SK-MEL-5 (cell line): ENCODE measurements at places on chromosomes 7 and 10.

- DNase-seq: peak; percentile 30
Observed at GRCh38 chr7:2403718-2404648, 572 bp downstream of the CHST12 start.

DNA sequence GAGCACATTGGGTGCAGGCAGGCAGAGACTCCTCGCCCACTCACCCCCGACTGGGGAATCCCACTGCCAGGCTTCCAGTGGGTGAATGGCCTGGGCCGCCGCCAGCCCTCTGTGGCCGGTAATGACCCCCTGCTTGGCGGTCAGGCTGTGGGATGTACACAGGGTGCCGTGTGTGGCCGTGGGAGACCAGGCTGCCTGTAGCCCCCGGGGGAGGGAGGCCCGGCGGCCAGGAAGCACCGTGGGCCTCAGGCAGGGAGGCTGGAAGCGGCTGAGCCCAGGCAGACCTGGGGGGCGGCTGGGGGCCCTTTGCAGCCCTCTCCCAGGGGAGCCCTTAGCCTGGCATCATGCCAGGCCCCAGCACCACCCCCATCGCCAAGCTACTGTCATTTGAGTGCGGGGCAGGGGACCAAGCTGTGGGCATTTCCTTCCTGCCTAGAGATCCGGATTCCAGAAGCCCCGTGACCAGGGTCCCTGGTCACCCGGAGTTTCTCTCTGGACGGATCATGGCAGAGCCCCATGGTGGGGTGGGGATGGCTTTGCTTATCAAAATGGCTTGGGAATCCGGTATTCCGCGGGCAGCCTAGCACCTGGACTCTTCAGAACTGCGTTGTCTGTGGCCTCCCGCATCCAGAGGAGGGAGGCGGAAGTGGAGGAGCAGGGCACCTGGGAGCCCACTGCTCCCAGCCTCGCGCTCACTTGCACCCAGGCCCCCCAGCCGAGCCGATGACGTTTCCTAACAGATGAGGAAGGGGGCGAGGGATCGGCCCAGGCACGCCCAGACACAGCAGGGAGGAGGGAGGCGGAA, 1.1 kb downstream of the TTYH3 start:
- DNase-seq: peak; percentile 87

DNA sequence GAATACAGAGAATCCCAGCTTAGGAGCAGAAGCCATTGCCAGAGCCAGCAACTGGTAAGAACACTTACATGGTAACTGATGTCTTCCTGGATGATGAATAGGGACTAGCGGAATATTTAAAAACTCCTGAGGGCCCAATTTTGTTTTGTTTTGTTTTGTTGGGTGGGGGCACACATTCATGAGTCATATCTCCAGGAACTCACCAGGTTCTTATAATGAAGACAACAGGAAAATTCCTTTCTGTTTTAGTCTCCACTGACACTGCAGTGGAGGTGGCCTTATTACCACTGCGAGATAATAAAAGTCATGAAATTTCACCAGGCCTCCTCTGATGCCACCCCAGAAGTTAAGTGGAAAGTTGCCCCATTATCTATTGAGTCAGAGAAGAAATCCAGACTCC, 6.6 kb upstream of the CUZD1 start:
- DNase-seq: no peak

GRCh38 chr7:27605283-27605682, 57.4 kb downstream of the HIBADH start:
- peak; percentile 64 for DNase-seq

DNA sequence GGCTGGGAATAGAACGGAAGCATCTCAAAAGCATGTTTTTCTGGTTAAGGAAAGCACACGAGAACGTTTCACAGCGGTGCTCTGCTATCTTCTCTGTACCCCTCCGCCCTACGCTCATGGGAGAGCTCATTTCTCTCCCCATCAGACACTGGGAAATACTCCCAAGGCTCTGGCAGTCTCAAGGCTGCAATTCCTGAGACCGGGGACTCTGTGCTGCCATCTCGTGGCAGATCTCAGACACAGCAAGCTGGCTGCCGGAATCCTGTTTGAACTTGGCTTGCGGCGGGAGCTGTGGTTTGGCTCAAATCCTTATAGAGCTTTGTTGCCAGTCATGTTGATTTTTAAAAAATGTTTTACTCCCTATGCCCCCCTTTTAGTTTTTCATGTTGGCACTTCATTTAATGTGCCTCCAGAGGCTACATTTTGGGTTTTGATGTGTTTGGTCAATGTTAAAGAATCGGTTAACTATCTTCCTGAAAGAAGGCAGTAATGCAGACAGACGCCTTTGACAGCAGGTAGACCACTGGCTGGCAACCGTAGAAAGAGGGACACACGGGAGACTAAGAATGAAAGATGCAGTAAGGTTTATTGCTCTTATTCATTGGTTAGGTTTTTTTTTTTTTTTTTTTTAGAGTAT, 27.6 kb downstream of the BMPER start:
- peak; percentile 93 for DNase-seq

- DNase-seq: no peak
Observed at GRCh38 chr7:92306153-92306552, 60.4 kb downstream of the ANKIB1 start.

- DNase-seq: peak; percentile 2
Observed at GRCh38 chr10:824497-824896, 107.0 kb downstream of the LARP4B start.

DNA sequence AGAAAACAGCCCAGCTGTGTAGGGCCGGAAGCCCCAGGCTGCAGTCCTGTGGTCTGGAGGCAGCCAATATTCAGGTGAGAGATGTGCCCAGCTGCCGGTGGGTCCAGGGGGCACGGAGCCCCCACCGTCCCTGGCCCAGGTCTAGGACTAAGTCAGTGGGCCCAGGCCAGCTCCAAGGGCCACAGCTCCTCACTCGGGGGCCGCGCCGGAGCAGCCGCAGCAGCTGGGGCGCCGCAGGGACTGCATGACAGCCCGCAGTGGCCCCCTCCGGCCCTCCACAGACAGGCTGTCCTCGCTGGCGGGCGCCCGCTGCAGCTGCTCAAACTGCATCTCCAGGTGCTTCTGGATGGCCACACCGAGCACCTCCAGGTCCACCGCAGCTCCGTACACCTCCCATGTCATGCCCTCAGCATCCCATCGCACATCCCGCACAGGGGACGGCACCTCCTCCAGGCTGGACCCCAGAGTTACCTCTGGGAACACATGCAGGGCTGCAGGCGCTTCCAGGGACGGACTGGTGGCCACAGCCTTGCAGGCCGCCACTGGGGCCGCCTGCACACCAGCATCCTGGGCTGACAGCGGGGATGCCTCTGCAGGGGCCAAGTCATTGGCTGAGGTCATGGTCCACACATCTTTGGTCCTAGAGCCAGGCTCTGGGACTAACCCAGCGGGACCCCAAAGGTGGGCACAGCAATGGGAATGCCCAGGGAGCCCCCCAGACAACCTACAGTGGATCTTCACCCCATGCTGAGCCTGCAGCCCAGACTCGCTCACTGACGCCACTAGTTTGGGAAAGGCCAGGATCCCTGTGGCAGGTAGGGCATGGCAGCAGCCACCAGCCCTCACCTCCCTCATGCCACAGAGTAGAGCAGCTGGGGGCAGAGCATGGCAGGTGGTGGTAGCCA, 7.0 kb downstream of the GPRIN2 start:
- no peak for DNase-seq

GRCh38 chr10:50674469-50675254, 50.9 kb upstream of the SGMS1 start:
- DNase-seq: no peak

GRCh38 chr10:53957401-53957800, 843.6 kb downstream of the PCDH15 start:
- DNase-seq: peak; percentile 54

GRCh38 chr7:1969459-1970284, 263.1 kb downstream of the MAD1L1 start:
- DNase-seq: no peak

- no peak for DNase-seq
Observed at GRCh38 chr10:71807557-71808510, 34.5 kb upstream of the VSIR start.

- no peak for DNase-seq
Observed at GRCh38 chr7:74449144-74449543, 4.6 kb upstream of the GTF2IRD1 start.

DNA sequence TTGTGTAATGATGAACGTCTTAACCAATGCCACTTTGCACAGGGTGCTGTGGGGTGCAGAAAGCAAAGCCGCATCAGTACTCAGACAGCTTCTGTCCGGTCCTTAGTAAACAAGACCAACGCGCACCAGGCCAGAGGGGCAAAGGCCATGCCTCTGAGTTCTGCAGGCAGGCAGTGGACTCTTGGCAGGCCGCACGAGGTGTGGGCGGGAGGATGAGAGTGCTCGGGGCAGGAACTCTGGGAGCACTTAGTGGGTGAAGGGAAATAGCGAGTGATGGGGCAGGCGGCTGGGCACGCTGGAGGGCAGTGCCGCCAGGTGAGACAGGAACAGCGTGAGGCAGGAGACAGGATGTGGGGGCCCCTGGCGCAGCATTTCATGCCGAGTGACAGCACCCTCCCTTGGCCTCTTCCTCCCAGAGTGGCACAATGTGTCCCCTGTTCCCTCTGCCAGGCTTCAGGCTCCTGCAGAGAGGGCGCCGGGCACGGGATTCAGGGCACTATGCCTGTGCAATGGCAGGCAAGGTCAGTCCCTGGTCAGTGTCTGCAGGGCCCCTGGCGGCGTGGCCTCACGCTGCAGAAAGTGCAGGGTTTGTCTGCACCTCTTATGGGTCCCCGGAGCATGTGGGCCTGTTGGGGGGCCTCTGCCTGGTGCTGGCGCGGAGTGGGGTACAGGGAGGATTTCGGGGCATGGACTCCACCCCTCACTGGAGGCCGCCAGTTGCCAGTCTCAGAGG, 60.4 kb downstream of the VIPR2 start:
- no peak for DNase-seq

- DNase-seq: no peak
Observed at GRCh38 chr7:335358-336148, 45.6 kb downstream of the FOXL3 start.

DNA sequence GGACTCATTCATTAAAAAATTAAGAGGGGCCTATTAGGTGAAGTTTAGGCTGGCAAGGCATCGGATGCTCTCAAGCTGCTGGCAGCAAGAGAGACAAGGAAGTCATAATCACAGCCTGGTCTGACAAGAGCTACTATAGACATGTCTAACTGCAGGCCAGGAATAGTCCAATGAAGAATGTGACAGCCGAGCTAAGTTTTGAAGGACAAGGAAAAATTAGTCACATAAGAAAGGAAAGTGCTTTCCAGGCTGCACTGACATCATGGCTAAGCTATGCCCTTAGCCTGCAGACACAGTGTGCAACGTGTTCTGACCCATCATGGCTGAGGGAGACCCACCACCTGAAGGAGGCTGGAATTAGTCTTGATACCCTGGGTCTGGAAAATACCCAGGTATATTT, 281.1 kb downstream of the PLXNA4 start:
- no peak for DNase-seq

DNA sequence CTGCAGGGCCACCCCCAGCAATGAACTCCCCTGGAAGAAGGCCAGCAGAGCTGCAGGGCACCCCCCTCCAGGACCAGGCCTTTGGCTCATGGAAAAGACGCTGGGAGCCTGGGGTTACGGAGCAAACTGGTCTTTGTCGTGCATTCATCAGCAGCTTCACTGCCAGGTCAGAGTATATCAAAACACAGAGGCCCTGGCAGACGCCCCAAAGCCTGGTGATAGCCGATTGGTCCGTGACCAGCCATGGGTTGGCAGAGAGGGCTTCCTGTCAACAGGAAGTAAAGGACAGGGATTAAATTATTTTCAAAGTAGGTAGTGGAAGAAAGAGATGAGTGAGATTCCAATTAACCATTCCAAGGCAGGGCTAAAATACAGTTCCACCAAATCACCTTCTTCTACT, 9.0 kb downstream of the PRKAG2 start:
- DNase-seq: no peak

DNA sequence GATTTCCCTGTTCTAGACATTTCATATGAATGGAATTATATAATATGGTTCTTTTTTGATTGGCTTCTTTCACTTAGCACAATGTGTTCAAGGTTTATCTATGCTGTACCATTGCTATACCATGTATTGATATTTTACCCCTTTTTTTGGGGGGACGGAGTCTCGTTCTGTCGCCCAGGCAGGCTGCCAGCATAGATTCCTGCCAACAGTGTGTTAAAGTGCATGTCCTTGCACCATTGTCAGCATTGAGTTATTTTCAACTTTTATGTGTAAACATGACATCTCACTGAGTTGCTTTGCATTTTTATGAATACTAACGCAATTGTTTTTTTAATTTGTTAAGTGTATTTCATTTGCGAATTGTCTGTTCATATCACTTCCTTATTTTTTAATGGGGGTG, 4.9 kb downstream of the ABCC2 start:
- no peak for DNase-seq

GRCh38 chr7:151453326-151453791, 13.4 kb upstream of the CRYGN start:
- no peak for DNase-seq

GRCh38 chr7:26995666-26996065, 100.1 kb downstream of the HOXA1 start:
- DNase-seq: no peak

DNA sequence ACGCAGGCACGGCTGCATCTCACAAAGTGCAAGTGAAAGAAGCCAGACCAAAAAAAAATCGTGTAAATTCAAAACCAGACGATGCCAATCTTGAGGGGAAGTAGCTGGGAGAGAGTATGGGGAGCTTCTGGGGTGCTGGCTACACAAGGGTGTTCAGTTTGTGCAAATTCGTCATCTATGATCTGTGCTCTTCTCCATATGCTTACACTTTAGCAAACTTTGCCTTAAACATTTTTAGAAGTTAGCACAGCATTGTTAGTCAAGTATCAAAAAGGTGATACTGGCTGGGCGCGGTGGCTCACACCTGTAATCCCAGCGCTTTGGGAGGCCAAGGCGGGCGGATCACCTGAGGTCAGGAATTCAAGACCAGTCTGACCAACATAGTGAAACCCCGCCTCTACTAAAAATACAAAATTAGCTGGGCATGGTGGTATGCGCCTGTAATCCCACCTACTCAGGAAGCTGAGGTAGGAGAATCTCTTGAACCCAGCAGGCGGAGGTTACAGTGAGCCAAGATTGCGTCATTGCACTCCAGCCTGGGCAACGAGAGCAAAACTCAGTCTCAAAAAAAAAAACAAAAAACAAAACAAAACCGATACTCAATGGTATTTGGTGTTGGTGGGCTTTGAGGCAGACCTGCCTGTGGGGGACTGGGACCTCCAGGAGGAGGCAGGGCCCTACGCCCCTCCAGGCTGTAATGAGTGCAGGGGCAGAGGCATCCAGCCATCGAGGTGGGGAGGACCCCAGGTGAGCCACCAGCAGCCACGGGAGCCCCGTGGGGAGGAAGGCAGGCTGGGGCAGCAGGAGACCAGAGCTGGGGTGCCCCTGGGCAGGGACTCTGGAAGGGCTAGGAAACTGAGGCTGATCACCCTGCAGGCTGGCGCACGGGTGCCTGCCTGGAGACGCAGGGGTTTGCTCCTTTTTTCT, 150.0 kb downstream of the PRKAG2 start:
- DNase-seq: no peak

GRCh38 chr7:4247106-4247876, 434.8 kb upstream of the FOXK1 start:
- no peak for DNase-seq

DNA sequence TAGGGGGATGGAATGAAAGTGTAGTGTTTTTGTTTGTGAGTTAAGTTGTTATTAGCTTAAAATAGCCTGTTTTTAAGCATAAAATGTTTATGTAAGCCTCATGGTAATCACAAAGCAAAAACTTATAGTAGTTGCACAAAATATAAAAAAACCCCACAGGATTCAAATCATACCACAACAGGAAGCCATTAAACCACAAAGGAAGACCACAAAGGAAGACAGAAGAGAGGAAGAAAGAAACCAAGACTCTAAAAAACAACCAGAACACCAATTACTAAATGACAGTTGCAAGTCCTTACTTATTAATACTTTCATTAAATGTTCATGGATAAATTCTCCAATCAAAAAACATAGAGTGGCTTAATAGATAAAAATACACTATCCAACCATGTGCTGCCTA, 63.6 kb downstream of the ANKRD7 start:
- DNase-seq: no peak
